Endodermal cell (in vitro differentiated cells): ENCODE measurements at places on chromosomes 12 and 14. TPM values are rescaled to one million over a fixed set of nuclear protein-coding genes. Genes with fewer than 3 reads are reported as not detected.

The SLC6A13 gene
- 0.59 to 1.5 TPM (median 1.1 TPM) in 3 replicates for total RNA-seq

- no peak for DNase-seq
Measured at GRCh38 chr12:95663525-95663924, 112.2 kb upstream of the USP44 start.

DNA sequence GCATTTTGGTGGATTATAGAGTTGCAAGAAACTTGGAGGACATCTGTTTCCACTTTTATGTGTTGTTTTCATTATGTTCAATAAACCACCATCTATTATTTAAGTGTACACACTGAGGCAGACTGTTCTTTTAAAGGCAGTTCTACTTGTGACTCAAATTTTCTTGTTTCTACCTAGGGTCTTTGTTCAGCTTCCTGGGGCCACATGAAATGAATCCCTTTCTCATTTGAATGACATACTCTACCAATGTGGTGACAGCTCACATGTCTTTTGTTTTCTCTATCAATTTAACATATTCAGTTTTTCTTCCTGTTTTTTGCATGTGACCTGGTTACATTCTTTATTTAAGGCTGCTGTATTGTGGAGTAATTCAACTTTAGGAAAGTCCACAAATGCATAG is 7.9 kb downstream of the SLC16A7 start:
- no peak for DNase-seq

DNA sequence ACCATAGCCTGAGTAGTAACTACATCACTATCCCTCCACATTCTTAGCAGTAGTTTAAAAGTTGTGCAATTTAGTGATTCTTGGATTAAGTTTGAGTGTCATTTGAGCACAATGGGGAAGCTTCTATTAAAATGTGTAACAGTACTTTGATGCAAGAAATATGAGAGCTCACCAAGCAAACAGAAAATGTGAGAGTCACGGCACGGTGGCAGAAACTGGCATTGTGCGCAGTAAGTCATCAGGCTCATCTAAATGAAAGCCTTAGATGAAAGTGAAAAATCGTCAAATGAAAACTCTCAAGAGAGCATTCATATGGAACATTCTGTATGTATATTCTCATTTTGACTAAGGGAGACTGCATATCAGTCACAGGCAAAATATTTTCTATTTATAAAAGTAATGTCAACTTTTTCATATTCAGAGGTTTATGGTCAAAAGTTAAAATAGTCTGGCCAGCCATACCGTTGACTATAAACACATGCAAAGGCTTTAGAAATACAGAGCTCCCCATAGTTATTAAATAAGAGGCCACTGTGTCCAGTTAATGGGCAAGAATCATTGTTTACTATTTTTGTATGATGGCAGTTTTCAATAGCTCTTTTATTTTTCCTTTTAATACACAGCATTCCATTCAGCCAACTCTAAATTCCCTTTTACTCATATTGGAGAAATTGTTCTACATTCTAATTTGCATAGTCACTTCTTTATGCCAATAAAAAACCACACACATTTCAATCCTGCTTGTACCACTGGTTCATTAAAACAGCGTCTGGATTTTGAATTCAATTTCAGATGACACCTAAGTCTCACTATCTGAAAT is 167.9 kb downstream of the PRKD1 start:
- no peak for DNase-seq

- DNase-seq, result peak; percentile 88
Measured at GRCh38 chr14:60721326-60722106, 2.6 kb downstream of the SIX4 start.

DNA sequence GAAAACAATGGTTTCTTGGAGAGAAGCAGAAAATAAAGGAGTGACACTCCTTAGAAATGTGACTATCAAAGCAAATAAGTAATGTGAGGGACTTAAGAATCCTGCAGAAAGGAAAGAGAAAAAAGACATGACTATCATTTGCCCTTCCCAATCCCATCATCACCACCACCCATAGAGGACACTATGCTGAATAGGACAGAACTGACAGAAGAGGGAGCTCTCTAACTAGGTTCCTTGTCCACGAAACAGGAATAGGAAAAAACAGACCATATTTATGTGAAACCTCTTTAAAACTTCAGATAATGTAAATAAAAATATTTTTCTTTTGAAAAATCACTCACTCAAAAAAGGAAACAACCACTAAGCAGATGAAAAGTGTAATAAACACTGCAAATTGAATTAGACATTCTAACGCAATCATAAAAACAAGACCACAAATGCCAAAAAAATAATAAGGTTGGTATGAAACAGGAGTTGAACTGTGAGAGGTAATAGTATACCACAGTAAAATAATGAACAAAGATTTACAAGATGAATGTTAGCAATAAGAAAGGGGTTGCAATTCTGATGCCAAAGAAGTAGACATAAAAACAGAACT is 24.1 kb downstream of the KLRD1 start:
- peak; percentile 48 for DNase-seq

DNA sequence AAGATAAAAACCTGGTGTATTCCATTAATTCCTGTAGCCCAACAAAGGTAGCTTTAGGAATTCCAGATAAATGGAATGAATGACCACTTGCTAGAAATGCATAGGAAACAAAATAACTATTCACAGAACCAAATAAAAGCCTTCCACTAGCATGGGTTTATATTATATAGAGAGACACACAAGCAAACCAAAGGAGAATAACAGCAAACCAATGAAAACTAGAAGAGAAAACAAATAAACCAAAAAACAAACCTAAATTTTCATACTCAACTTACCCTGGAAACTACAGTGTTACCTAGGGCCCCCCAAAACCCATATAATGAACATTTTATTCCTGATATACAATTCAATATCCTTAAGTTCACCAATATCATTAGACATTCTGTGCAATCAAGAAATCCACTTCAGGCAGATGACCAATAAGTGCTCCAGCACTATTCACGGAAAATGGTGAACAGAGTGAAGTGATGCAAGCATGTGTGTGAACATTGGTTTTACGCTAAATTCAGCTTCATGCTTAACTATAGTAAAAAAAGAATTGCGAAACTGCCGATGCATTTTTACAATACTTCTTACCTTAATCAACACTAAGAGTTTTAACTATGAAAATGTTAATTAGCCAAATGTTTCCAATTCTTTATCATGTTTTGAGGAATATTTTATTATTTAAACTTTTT is 1108.4 kb upstream of the TMEM132C start:
- no peak for DNase-seq

DNA sequence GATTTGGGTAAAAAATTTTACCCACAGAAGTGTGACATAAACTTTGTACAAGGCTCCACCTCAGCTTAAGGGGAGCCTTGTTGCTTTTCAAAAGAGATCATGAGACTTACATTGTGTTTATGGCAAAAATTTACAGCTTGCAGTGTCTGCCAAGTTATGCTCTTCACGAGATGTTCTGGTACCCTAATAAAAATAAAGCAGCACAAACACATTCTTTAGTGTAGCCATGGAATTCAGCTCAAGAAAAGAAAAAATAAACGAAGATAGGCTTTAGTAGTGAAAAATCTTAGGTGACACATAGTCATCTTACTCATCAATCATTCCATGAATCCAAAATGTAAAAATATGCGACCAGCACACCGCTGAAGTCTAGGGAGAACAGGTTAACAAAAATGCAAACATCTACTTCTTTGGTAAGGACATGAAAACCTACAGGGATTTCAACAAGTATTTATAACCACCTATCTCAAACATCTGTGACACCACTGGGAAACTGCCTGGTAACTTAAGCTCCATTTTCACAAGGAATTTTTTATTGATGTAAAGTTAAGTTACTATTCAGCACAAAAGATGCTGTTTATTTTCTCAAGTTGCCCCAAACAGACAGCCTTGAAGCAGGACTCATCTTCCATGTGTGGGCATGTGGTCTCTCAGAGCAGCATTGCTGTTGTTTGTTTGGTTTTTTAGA is 32.9 kb downstream of the DMAC2L start:
- DNase-seq, result no peak

The NPFF gene
- total RNA-seq, result not detected in 3 replicates

DNA sequence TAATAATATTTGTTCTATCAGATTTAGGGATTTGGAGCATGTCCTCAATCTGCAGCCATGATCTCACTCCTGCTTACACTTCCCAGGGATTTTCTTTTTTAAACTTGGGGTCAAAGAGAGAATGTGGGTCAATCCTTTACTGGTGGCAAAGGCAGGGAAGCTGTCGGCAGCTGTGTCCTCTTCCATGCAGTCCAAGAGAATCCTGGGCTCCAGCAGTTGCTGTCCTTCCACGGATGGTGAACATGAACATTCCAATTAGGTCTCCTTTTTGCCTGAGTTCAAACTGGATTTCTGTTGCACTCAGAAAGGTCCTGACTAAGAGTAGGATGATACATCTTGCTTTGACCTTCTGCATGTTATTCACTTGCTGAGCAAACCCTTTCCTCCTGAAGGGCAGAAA is 73.9 kb downstream of the ARL6IP4 start:
- DNase-seq, result no peak

DNA sequence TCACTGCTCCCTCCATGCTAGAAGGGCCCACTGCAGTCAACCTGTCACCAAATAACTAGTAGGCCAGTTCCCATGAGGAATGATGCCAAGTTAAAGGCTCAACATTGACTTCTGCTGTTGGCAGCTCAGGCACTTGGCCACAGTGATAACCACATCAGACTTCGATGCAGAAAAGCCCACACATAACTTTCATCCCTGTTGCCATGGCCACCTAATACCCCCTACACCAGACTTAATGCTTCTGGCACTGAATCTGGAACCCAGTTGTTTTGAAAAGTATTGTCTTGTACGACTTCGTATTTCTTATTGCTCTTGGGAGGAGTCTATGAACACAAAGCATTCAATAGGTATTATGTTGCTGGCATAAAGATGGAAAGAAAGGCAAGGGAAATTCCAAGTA is 44.3 kb upstream of the HELB start:
- DNase-seq, result no peak

The TAS2R19 gene
- 3.1 to 3.6 TPM (median 3.3 TPM) in 3 replicates for total RNA-seq

GRCh38 chr12:74641694-74642093 is 104.1 kb downstream of the ATXN7L3B start:
- DNase-seq, result peak; percentile 53

DNA sequence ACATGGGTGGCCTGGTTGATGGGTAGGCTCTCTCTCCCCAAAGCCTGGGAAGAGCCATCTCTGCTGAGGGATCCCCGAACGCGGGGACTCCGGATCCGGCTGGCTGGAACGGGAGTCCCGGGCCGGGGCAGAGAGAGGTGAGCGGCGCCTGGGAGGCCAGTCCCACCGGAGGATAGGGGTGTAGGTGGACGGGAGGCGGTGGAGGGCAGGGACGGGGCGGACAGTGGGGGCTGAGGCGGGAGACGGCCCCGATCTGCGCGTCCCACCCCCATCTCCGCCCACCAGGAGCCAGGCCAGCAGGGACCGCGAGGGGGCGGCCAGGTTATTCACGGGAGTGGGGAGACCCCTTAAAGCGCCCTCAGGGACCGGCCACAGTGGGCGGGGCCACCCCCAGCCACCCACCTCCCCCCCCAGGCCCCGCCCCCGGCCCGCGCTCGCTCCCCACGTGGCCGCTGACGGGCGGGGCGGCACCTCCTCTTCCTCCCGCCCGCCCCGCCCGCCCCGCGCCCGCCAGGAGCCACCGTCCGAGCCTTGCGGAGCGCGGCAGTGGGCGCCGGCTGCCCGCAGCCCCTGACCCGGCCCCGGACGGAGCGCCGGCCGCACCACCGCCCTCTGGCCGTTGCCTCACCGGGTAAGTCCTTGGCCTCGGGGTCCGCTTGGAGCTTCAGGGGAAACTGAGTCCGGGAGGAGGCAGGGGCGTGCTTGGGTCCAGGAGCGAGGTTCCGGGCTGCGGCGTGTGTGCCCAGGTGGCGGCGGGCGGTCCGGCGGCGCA is at the start of gene INF2:
TSS of gene INF2 (plus strand) at position 510 of the 772 bp plus-strand sequence. CDS start 11,748 bp downstream, outside the sequence.
- peak; percentile 88 for DNase-seq

GRCh38 chr12:43063650-43064049 is 474.1 kb upstream of the PRICKLE1 start:
- DNase-seq, result no peak

The RNFT2 gene
- total RNA-seq, result 22.0 and 28.0 TPM in 2 replicates

The CLEC2B gene
- total RNA-seq, result not detected in 3 replicates

- DNase-seq, result no peak
Measured at GRCh38 chr14:100503251-100503650, 84.0 kb downstream of the BEGAIN start.

The C14orf93 gene
- 5.5 to 9.6 TPM (median 9.4 TPM) in 3 replicates for total RNA-seq

The CACNA2D4 gene
- total RNA-seq, result 4.4 and 5.7 TPM in 2 replicates

DNA sequence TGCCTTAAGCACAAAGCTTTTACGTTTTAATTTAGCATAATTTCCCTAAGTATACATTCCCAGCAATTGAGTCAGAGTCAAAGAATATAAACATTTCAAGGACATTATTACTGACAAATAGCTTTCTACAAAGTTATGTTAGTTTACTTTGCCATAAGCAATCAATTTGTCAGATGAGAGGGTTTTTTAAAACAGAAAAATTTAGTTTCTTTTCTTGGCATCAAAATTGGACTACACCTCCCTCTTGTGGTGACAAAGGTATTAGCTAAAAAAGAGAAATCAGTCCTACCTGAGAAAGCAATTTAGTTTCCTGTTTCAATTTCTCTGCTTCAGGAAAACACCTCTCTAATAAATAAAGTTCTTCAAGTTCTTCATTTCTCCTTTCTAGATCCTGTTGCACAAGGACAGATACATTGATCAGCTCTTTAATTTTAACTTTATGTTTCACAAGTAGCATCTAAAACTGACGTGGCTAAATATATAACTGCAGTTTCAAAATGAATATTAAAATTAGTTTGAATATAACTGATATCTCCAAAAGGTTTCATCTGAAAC is 39.9 kb downstream of the DNAI7 start:
- no peak for DNase-seq

The ZBTB42 gene
- total RNA-seq, result 5.6 to 9.0 TPM (median 7.7 TPM) in 3 replicates

GRCh38 chr14:68380329-68380741 is 412.5 kb downstream of the ZFP36L1 start:
- DNase-seq, result no peak

DNA sequence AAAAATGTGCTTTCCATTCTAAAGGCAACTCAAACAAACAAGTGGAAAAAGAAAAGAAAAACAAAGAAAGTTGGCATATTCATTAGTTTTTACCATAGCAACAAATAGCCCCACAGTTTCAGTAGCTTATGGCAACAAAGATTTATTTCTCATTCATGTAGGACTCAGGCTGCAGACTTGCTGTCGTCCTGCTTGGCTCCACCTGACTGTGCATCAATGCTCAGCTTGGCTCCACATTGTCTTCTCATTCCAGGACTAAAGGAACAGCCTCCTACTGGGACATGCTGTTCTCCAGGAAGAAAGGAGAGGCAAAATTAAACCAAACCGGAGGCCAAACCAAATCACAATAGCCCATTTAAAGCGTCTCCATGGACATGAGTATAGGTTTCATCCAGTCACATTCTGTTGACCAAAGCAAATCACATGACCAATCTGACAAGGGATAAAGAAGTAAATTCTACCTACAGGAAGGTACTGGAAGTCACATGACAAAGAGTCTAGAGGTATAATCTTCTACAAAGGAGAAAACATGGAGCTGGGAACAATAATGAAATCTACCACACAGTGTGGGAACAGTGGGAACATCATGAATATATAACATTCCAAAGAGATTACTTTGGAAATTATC is 222.5 kb downstream of the PIK3C2G start:
- DNase-seq, result no peak

- peak; percentile 67 for DNase-seq
Measured at GRCh38 chr12:113757221-113758002, 208.7 kb downstream of the RBM19 start.

The KRT73 gene
- not detected in 3 replicates for total RNA-seq

GRCh38 chr12:47276621-47277309 is 197.0 kb upstream of the AMIGO2 start:
- no peak for DNase-seq

- no peak for DNase-seq
Measured at GRCh38 chr14:88908216-88908615, 83.8 kb downstream of the TTC8 start.

The TMTC2 gene
- total RNA-seq, result 7.2 to 18.6 TPM (median 8.0 TPM) in 3 replicates

The CRACR2A gene
- total RNA-seq, result 0.77 to 1.7 TPM (median 1.1 TPM) in 3 replicates

The OR10G3 gene
- not detected in 3 replicates for total RNA-seq

The NPC2 gene
- 256 and 279 TPM in 2 replicates for total RNA-seq
